CD8-positive, alpha-beta T cell (primary cell): ENCODE measurements at places on chromosomes 11 and 22.

DNA sequence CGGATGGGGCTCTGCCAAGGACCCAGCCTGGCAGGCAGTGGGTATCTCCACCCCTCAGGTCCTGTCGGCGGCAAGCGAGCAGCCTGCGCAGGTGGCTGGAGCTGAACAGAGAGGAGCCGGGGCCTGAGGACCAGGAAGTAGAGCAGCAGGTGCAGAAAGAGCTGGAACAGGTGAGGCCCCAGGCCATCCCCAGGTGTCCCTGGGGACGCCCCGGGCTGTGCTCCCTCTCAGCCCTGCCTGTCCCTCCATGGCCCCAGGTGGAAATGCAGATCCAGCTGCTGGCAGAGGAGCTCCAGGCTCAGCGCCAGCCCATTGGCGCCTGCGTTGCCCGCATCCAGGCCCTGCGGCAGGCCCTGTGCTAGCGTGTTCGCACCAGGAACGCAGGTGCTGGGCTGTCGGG, 44.0 kb downstream of the PISD start:
- DNase-seq, result no peak

- no peak for DNase-seq
These were observed 243.6 kb upstream of the SORL1-AS1 start for GRCh38 chr11:121696177-121696871.

DNA sequence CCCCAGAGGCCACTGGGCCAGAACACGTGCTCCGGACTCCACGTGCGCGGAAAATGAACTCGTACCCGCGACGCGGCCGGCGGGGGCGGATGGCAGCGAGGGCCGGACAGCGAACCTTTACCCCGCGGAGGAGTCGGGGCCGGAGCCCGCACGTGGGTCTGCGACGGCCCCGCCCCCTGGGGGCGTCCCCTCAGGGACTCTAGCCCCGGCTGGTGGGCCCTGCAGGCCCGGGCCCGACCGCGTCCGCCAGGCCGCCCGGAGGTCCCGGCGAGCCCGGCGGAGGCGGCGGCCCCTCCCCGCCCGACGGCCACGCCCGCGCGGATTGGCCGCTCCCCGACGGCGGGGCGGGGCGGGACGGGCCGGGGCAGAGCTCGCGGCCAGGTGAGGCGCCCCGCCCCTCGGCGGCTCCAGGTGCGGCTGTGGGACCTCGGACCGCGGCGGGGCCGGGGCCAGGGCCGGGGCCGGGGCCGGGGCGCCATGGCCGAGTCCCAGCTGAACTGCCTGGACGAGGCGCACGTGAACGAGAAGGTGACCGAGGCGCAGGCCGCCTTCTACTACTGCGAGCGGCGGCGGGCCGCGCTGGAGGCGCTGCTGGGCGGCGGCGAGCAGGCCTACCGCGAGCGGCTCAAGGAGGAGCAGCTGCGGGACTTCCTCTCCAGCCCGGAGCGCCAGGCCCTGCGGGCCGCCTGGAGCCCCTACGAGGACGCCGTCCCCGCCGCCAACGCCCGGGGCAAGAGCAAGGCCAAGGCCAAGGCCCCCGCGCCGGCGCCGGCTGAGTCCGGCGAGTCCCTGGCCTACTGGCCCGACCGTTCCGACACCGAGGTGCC, at the start of gene FAM83F:
Gene FAM83F (plus strand): TSS at position 389 of the 827 bp plus-strand sequence. CDS start 89 bp downstream, at position 478.
- peak; percentile 34 for DNase-seq

- DNase-seq, result no peak
These were observed 174.1 kb downstream of the TTC28 start for GRCh38 chr22:28505416-28506149.

DNA sequence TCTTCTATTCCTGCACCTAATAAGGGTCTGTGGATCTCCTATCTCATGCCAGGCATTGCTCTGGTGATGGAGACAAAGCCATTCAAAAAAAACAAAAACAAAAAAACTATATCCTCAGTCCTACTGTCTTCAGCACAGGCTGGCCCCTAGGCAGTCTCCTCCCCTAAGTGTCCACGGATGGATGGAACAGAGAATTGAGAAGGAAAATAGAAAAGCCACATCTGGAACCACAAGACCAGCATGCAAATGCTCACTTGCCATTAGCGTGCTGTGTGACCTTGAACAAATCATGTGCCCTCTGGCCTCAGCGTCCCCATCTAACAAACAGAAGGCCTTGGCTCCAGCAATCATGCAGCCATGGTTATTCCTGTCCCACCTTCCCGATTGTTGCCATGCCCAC, 32.7 kb upstream of the CD82 start:
- no peak for DNase-seq

- no peak for DNase-seq
These were observed 67.4 kb downstream of the SCN3B start for GRCh38 chr11:123587044-123587443.

GRCh38 chr22:28798810-28799605, 1.4 kb downstream of the XBP1 start:
- DNase-seq, result no peak

GRCh38 chr11:19676475-19677380, 35.9 kb upstream of the NAV2 start:
- DNase-seq, result no peak

DNA sequence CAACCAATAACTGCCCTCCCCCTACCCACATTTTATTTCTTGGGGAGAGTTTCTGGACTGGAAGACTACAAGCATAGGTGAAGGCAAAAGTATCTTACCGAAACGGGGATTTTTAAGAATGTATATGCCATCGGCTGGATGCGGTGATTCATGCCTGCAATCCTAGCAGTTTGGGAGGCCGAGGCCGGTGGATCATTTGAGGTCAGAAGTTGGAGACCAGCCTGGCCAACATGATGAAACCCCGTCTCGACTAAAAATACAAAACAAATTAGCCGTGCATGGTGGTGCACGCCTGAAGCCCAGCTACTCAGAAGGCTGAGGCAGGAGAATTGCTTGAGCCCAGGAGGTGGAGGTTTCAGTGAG, 20.8 kb upstream of the SLN start:
- no peak for DNase-seq

DNA sequence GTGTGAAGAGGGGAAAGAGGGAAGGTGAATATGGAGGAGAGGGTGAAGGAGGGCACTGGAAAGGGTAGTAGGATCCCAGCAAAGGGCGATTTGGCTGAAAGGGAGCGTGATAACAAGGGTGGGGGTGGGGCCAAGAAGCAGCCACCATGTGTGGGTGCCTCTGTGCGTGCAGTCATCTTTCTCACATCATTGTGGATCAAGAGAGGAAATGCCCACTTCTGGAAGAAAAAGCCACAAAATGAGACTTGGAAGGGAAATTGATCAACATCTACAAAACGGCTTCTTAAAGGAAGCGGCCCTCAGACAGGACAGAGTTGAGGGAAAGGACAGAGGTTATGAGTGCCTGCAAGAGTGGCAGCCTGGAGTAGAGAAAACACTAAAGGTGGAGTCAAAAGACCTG, 1.2 kb upstream of the CXCR5 start:
- no peak for DNase-seq

GRCh38 chr11:27571154-27571810, 64.7 kb upstream of the LIN7C start:
- no peak for DNase-seq

DNA sequence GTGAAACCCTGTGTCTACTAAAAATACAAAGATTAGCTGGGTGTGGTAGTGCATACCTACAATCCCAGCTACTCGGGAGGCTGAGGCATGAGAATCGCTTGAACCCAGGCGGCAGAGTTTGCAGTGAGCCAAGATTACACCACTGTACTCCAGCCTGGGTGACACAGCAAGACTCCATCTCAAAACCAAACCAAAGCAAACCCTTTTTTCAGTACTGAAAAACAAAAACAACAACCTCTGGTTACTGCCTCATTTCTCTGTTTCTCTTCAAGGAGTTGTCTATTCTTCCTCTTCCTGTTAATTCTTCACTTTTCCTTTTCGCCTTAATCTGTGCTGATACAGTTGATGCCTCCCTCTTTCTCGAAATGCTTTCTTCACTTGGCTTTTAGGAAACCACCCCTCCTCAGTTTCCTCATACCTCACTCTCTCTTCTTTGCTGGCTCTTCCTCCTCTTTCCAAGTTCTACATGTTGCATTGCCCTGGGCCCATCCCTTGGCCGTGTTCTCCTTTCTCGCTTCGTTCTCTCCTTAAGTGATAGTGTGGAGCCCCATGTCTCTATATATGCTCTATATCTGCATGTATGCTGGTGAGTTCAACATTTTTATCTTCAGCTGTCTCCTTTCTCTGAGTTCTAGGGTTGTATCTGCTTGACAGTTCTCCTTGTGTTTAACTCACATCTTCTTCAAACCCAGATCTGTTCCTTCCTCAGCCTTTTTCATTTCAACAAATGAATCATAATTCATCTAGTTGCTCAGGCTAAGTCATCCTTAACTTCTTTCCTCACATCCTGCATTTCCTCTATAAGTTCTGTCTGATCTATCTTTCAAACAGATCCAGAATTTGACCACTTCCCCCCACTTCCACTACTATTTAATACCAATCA, 37.1 kb downstream of the NUCB2 start:
- DNase-seq, result no peak

DNA sequence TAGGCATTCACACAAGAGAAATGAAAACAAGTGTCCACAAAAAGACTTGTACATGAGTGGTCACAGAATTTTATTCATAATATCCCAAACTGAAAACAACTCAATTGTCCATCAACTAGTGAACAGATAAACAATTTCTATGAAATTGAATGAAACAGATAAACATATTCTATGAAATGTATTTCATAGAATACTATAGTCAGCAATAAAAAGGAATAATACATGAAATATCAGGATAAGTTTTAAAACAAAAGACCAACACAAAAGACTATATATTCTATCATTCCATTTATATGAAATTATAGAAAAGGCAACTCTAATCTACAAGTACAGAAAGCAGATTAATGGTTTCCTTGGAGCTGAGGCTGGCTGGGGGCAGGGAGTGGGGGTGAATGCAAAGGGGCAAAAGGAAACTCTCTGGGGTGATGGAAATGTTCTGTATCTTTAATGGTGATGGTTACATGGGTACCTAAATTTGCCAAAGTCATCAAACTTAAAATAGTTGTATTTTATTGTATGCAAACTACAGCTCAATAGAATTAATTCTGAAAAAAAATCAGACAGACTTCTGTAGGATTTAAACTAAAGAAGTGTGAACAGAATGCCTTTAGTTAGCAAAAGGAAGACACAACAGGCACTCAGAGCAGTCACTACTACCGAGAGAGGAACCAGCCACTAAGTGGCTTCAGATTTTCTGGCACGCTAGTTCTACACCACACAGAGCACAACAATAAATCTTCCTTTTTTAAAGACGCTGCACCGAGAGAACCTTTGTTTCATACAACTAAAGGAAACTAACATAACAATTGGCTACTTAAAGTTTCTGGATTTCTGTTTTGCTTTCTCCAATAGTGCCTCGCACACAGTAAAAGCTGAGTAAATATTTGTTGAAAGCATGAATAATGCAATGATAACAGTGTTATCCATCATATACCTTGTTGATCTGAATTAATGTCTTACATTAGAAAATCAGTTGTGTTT, 15.4 kb downstream of the CCDC34 start:
- DNase-seq, result no peak

GRCh38 chr11:30855383-30856006, 269.3 kb upstream of the MPPED2 start:
- DNase-seq, result no peak

GRCh38 chr22:36185828-36186624, 15.6 kb downstream of the APOL4 start:
- no peak for DNase-seq

DNA sequence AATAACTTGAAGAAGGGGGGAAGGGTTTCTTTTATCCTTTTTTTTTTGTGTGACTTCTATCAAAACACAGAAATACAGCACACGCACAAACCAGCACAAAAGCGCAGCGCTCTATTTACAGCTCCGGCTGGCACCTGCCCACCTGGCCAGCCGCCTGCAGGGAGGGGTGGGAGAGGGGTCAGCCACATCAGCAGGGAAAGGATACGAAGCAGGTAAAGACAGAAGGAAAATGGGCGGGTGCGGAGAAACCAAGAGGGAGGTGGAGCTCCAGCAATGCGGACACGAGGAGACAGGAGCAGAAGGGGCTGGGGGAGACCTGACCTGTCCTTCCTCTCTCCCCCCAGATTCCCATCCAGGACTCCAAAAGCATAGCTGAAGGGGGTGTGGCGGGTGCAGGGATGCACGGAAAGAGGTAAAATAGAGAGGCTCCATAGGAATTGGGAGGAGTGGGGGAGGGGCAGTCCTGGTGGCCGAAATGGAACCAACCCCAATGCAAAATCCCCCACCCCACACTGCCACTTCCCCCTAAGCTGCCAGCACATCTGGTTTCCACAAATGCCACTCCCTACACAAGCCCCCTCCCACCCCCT, 14.1 kb downstream of the CXCR5 start:
- DNase-seq, result no peak

GRCh38 chr11:73330569-73331093, 22.6 kb downstream of the ARHGEF17 start:
- DNase-seq, result no peak

DNA sequence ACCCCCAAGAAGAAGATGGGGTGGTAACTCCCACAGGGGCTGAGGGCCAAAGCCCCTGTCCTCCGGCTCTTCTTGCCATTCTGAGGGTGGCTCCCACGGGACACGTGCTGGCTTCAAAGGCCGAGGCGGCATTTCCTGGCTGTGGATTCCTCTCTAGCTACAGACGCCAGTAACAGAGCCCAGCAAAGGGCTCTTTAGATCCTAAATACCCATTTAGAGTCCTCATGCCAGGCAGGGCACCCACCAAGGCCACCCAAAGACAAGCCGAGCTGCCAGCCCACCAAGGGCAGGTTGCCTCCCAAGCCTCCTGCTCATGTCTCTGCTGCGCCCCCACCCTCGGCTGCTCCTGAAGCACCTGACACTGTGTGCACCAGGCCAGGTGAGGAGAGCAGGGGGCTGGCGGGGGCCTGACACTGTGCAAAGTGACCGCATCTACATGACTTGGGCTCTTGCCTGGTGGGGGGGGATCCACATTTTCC, 5.7 kb downstream of the LRFN4 start:
- no peak for DNase-seq

- DNase-seq, result no peak
These were observed 511 bp downstream of the DGKZ start for GRCh38 chr11:46347637-46348311.

- DNase-seq, result no peak
These were observed 41.8 kb downstream of the TXN2 start for GRCh38 chr22:36439481-36440271.

DNA sequence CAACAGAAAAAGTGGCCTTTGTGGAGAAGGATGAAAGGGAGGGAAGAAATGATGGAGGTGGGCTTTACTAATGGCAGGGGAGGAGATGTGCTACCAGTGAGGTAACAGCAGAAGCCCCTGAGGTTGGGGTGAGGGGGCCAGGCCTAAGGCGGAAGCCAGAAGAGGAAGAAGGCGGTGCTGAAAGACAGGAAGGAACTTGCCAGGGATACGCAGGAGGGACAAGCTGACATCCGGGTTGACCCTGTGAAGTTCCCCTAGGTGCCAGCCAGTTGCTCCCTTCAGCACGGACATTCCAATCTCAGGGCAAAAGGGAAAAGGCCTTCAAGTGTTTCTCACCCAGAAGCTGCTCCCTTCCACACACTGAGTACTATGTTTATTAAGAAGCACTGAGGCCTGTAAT, 2.3 kb upstream of the TIRAP start:
- no peak for DNase-seq

GRCh38 chr22:39317084-39317774, 2.2 kb downstream of the RPL3 start:
- DNase-seq, result no peak
